T-cell (primary cell): ENCODE measurements at places on chromosomes 2 and 18.

DNA sequence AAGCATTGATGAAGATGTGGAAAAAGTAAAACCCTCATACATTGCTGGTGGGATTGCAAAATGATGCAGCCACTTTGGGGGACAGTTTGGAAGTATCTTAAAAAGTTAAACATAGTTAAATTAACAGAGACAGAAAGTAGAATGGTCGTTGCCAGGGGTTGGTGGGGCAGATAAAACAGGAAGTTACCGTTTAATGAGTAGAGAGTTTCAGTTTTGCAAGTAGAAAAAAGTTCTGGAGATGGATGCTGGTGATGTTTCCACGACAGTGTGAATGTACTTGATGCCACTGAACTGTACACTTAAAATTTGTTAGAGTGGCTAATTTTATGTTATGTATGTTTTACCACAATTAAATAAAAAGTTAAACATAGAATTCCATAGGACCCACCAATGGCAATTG, 44.5 kb upstream of the EGR4 start:
- DNase-seq: no peak

DNA sequence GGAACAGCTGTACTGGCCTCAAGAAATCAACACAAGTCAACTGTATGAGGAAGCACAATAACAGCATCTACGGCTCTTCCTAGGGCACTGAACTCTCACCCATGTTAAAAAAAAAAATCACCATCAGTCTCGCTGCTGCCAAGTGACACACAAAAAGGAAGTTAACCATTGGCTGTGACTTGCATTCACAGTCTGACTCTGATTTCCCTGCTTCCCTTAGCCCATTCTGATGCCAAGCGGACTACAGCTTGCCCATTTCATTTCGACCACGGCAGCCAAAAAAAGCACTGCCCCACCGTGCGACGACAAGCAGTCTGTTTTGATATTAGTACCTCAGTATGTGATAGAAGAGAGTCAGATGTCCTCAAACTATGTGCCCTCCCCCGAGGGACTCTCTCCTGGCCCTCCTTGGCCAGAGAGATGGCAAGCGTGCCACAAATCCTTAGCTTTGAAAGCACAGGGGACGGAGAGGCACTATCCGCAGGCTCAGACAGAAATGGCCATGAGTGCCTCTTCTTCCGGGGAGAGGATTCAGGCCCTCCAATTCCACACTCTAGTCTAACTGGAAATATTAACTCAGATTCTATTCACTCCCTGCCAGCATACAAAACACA, 250.0 kb downstream of the TCF4 start:
- DNase-seq: no peak

GRCh38 chr2:60125611-60126426, 427.6 kb downstream of the BCL11A start:
- DNase-seq: no peak

DNA sequence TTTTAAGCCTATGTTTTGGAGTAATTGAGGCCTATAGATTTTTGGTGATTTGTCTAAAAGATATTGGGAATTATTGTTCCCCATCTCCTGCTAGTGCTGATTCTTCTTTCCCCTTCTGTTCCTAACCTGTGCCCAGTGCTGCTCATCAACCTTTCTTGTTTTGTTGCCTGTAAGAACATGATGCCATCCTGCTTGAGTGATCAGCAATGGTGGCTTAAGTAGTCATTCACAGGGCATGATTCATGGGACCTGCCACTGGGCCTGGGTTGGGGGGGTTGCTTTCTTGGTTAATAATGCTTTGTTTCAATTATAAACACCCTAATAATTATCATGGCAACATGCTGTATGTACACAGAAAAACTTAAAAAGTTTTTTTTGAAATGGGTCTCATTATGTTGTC, 562.9 kb upstream of the SETBP1 start:
- no peak for DNase-seq

DNA sequence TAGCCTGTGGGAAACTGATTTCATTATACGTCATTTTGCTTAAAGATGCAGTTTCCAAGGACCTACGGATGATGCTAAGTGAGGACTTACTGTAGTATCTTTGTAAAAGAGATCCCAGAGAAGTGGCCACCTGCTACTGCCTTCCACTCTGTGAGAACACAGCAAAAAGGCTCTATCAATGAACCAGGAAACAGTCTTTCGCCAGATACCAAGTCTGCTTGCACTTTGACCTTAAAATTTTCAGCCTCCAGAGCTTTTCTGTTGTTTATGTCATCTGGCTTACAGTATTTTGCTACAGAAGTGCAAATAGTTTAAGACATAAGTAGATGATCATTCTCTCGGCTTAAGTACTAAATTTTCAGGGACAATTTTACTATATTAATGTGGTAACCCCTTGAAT, 847.9 kb upstream of the CHAC2 start:
- DNase-seq: no peak

DNA sequence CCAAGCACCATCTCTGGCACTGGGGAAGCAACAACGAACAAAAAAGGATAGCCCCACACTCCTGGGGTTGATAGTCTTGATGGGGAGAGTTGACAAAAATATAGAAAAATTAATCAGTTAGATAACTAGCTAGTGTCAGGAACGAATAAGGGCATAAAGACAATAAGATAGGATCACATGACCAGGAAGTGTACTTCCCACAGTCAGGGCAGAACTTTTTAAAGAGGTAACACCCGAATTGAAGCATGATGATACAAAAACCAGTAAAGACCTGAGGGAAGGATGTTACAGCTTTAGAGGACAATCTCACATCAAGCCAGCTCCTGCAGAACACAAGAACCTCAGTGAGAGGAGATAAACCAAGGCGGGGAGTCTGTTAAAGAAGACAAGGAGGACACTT, 295.4 kb upstream of the CRIM1 start:
- DNase-seq: no peak

DNA sequence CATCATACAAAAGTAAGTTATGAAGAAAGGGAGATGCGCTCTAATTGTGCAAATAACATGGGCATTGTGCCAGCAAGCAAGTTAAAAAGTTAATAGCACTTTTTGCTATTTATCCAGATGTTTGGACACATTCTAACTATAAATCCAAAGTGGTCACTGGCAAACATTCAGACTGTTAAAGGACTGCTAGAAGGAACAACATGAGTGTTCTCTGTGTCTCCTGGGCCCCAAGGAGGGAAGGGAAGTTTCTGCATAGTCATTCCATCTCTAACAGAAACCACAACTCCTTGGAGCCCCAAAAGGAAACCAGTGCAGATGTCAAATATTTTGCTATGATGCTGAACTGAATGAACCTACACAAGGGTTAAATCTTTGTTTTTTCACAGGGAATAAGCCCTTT, 213.3 kb upstream of the HNRNPA3 start:
- DNase-seq: no peak

DNA sequence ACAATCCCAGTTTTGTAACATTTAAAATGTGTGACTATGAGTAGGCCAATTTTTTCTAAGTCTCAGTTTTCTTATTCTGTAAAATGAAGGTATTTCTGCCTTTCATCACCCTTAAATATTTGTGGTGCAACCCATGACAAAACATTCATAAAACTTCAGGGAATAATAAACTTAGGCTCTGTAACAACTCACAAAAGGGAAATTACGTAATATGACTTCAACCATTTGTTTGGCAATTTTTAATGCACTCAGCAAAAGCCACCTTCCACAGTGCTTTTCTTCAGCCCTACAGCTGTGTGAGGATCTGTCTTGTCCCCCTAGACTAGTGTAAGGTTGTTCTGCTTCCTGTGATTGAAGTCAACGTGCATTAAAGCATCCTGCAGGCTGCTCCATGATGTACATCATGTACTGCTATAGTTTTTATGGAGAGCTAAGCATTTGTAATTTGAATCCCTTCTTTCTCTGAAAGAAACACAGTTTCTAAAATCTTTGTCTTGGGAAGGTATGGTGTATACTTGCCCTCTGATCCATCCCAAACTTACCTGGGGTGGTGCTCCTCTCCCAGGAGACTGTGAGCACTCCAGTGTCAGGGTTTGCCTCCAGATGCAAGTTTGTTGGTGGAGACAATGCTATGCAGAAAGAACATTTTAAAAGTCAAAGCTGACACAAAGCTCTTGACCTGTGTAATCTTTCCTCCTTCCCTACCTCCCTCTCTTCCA, 39.1 kb downstream of the FN1 start:
- no peak for DNase-seq

- peak; percentile 37 for DNase-seq
Observed at GRCh38 chr2:38602136-38602731, 494 bp downstream of the HNRNPLL start.

DNA sequence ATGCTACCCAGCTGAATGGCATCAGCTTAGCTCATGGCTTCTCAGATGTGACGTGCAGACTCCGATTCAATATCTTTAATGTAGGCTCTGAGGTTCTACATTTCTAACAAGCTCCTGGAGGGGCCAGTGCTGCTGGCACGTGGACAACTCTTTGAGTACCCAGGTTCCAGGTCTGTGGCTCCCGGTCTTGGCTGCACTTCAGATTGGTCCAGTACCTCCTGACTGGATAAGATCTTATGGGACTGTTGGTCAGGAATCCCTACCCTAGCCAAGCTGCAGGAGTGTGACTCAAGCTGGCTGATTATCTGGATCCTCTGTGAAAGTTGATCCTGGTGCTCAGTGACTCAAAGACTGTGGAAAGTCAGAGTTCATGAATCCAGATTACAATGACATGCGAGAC, 222.1 kb downstream of the ANKRD30B start:
- DNase-seq: no peak

DNA sequence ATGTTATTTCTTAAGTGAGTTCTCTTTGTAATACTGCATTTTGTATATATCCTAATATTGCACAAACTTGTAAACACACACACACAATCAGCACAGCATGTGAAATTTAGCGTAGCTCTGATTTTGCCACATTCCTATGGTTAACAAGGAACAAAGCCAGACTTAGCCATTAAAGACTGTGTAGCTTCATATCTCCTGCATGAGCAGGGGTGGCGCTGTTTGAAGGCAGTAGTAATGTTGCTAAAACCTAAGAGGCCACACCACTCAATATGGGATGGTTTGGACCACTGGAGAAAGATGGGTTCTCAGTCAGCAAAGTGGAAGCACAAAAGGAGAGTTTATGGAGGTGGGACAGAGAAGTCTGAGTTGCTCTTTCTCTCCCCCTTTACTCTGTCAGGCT, 61.1 kb upstream of the RND3 start:
- DNase-seq: no peak

DNA sequence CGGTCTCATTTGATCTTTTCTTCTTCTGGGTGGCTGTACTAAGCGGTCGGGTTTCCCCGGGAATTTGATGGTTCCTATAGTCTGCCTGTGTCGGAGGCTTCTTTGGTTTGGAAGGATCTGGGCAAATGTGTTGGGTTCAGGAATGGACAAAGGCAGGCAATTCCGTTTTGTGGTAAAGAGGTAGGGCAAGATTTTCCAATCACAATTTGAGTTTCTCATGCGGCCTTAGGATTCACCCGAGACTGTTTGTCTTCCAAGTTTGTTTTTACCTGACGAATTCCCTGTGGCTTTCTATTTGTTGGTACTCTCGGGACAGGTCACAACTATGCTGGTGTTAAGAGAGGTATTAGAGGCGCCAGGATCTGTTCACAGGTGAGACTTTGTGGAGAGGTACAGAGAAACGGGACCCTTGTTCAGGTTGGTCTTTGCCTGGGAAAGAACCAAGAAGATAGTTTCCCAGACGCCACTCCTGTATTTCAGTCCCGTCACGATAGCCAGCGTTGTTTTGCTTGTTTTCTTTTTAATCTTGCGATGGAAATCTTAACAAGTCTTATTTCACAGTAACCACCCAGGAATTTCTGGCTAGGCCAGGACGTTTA, 3.0 kb downstream of the SP5 start:
- DNase-seq: no peak

- no peak for DNase-seq
Observed at GRCh38 chr2:217045700-217046475, 186.0 kb upstream of the TNP1 start.

DNA sequence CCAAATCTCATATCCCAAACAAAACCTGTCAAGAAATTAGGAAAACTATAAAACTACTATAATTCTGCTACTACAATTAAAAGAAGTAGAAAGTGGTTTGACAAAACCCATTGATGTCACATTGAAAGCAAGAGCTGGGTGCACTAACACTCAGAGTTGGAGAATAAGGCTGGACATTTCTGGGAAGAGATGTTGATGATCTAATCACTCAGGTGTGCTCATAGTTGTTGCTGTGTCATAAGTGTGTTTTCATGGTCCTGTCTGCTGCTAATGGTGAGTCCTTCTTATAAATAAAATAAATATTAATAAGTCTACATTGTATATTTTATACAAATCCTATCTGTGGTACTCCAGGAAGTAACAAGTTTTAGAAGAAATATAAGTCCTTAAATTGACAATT, 168.2 kb upstream of the LRP1B start:
- DNase-seq: no peak

GRCh38 chr2:47219970-47220369, 64.9 kb upstream of the STPG4 start:
- no peak for DNase-seq

DNA sequence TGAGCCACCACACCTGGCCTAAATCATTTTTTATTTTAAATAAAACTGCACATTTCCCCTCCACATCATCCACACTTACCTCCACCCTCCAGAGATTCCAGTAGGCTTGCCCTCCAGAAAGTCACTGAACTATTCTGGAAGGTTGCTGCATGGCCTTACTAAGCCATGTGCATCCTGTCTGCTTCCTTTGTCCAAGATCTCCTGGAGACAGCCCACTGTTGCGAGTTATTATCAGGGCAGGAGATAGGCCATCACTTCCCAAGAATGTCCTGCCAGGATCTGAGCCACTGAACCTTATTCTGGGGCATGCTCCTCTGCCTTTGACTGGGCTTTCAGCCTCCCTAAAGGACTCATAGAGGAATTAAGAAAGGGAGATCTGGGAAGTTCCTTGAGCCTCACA, 26.8 kb downstream of the CCDC68 start:
- no peak for DNase-seq

DNA sequence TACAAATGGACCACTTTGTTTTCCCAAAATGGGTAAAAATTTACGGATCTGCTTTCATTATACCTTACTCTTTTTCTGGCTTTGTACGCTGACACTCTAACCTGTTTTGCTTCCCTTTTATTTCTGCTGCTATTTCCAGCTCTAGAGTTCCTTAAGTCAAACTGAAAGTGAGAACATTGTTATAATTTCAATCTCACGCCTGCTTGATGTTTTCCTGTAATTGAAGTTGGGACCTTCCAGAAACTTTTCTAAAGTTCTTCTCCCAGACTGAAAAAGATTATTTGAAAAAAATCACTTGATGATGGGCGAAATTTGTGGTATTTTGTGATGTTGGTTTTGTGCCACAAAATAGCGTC, 1.8 kb downstream of the GLS start:
- DNase-seq: no peak

- DNase-seq: no peak
Observed at GRCh38 chr18:74898965-74899364, 301.3 kb downstream of the ZNF407 start.

GRCh38 chr2:44801289-44801840, 140.1 kb upstream of the SIX3 start:
- no peak for DNase-seq

DNA sequence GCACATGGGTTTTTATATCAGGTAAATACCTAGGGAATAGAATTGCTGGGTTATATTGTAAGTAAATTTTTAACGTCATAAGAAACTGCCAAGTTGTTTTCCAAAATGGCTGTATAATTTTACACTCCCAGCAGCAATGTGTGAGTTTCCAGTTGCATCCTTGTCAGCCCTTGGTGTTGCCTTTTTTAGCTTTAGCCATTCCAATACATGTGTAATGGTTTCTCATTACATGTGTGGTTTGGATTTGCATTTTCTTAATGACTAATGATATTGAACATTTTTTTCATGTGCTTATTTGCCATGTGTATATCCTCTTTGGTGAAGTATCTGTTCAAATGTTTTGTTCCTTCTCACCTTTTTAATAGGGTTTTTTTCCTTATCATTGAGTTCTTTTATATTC, 70.8 kb downstream of the ABI2 start:
- DNase-seq: no peak

GRCh38 chr2:693606-694005, 16.4 kb upstream of the TMEM18 start:
- no peak for DNase-seq
